ENCODE measurements at places on chromosomes 16 and 17. TPM values are rescaled to one million over a fixed set of nuclear protein-coding genes. Genes with fewer than 3 reads are reported as not detected.

- DNase-seq = no peak
Measured at GRCh38 chr16:11674001-11674817, 6.0 kb downstream of the SNN start.

- peak; percentile 67 for DNase-seq
Measured at GRCh38 chr16:58515871-58516767, 802 bp downstream of the SETD6 start.

GRCh38 chr16:68408967-68409366 is 39.3 kb downstream of the SMPD3 start:
- no peak for DNase-seq

DNA sequence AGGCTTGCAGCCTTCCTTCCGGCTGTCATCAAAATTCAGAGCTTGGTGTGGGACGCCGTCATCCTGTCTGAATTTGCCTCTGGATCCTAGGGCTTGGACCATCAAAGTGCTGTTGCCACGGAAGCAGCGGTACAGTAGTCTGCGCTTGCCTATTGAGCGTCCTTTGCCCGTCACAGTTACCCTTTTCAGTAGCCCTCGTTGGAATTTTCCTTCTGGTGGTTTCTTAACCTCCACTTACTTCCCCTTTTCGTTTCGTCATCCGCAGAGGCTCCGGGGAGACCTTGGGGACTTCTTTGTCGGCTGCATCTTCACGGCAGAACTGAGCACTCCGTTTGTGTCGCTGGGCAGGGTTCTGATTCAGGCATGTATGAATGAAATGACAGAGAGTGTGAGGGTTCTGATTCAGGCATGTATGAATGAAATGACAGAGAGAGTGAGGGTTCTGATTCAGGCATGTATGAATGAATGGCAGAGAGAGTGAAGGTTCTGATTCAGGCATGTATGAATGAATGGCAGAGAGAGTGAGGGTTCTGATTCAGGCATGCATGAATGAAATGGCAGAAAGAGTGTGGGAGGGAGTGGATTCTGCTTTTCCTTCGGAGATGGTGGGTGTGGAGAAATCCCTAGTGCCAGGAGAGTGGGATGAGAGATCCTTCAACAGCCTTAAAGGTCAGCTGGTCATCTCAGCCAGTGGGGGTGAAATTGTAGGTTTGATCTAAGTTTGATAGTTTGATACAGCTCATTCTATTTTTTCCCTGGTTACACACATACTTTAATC is 8.0 kb downstream of the TLCD3A start:
- no peak for DNase-seq

LRRC36 gene
- total RNA-seq = 0.34 TPM

CCL17 gene
- not detected for total RNA-seq

PDP2 gene
- 16.7 TPM for total RNA-seq

DNA sequence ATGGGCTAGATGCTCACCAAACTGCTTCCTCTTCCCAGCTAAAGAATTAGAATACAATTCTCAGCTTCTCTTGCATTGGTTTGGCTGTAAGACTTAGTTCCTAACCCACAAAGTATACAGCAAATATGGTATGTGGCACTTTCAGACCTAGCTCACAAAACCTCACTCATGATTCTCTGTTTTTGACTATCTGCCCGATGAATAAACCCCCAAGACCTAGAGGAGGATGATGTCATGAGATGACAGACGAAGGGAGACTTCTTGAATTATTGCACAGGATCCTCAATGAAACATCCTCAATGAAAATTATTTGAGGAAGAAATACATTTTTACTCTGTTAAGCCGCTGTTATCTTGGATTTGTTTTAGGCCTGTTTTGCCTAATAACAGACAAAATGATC is 14.3 kb downstream of the CNOT1 start:
- DNase-seq = no peak

DNA sequence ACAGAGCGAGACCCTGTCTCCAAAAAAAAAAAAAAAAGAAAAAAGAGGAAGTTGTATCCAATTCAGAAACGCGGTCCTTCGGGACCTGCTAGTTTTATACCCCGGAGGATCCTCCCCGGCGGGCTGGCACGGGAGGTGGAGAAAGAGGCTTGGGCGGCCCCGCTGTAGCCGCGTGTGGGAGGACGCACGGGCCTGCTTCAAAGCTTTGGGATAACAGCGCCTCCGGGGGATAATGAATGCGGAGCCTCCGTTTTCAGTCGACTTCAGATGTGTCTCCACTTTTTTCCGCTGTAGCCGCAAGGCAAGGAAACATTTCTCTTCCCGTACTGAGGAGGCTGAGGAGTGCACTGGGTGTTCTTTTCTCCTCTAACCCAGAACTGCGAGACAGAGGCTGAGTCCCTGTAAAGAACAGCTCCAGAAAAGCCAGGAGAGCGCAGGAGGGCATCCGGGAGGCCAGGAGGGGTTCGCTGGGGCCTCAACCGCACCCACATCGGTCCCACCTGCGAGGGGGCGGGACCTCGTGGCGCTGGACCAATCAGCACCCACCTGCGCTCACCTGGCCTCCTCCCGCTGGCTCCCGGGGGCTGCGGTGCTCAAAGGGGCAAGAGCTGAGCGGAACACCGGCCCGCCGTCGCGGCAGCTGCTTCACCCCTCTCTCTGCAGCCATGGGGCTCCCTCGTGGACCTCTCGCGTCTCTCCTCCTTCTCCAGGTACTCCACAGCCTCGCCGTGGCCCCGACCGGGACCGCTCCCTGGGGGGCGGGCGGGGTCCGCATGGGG is at the start of gene CDH3:
TSS of gene CDH3 (plus strand) at position 596 of the 779 bp plus-strand sequence. CDS start at position 666, 70 bp downstream.
- peak; percentile 59 for DNase-seq

ZFP1 gene
- total RNA-seq = 3.1 TPM

KRT33A gene
- not detected for total RNA-seq

DNA sequence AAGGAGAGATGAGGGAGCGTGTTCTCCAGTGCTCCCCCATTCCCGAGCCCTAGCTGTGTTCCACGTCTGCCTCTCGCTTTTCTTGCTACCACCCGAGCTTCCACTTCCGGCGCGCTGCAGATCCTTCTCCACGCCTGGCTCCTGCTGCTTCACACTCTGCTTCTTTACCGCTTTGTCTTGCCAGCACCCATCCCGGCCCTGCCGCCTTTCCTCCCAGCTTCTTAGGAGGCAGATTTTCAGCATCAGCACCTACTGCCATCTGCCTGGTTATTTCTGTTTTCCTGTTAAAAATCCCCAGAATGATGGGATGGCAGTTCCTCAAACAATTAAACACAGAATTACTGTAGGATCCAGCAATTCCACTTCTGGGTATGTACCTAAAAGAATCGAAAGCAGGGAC is 64.7 kb downstream of the ELAC2 start:
- DNase-seq = no peak

DNA sequence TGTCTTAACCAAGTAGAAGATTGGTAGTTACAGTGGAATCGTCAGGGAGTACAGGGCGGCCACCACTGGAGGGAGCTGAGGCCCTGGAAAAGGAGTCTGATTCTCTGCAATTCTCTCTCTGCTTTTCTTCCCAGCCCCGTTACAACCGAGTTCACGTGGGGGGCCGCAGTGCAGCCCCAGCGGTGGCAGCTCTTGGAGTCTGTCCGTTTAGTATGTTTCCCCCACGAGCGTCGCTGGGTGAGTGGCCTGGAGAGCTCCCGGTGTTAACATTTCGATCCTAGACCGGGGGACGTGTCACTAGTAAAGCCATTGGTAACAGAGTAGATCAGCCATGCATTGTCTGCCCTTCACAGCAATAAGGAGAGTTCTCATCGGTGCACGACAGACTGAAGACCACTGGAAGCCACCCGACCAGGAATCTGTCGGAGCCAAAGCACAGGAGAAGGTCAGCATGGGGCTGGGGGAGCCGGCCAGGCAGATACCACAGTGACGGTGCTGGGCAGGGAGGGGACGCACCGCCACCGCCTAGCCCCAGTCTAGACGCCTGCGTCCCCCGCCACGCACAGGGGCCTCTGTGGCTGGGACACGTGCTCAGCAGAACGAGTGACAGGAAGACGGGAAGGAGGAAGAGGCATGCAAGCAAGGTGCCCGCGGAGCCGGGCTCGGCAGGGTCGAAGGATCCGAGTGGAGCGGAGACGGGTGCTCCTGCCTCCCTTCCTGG is 15.7 kb downstream of the SLC16A3 start:
- DNase-seq = no peak

GRCh38 chr16:2710711-2711231 is 9.3 kb downstream of the PRSS27 start:
- no peak for DNase-seq

DNA sequence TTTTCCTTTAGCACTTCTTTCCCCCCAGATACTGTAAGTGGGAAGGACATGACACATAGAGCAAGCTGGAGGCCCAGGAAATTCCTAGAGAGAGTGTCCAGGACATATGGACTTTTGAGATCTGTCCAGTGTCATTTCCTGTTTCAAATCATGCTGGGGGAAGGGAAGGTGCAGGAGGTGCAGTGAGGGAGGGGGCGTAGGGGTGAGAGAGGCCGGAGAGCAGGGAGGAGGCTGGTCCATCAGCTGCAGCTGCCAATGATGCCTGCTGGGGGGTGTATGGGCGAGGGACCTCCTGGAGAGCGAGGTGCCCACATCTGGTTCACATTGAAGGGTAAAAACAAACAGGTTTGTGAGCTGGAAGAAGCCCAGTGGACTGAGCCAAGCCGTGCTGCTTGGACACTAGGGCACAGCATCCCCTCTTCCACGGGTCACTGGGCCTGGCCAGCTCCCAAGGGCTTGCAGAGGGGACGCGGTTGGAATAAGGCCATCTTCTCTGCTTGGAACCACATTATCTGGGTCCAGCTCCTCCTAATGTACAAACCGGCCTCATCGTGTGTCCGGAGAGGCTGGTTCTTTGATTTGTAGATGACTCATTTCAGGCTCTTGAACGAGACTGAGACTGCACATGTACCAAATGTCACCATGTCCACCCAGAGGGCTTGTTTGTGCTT is 70.4 kb upstream of the SMURF2 start:
- DNase-seq = no peak

ANKRD40CL gene
- 75.8 TPM for total RNA-seq

DNA sequence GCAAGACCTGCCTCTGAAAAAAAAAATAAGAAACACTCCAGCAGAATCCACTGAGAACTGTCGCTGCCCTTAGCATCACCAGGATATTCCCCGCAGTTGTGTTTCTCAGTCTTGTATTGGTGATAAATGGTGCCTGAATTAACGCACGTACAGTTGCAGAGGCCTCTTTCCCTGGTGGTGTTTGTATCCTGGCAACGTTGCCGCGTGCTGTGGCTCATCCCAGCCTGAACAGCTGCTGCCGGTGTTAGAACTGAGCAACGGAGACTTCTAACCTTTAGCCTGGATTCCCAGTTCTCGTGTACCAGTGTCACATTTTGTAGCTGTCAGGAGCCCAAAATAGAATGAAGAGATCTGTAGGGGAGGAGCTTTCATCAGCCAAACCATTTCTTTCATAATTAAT is 4.8 kb downstream of the MLYCD start:
- no peak for DNase-seq

DNA sequence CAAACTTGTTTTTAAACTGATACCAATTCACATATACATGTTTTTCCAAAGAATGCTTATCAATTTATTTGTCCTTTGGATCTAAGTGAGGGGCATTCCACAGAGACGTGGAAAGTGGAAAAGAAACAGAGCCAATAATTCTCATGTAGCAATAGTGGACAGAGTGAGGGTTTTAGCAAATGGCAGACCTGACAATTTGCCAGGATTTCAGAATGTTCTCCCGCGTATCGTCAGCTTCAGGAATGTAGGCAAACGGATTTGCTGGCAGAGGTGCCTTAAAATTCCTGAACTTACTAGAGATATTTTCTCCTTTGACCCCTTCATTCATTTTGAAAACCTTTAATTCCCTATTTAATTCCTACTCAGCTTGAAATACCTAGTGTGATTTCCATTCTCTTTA is 193.4 kb upstream of the CPHXL start:
- DNase-seq = no peak

ATP2A1 gene
- 0.47 TPM for total RNA-seq

DNA sequence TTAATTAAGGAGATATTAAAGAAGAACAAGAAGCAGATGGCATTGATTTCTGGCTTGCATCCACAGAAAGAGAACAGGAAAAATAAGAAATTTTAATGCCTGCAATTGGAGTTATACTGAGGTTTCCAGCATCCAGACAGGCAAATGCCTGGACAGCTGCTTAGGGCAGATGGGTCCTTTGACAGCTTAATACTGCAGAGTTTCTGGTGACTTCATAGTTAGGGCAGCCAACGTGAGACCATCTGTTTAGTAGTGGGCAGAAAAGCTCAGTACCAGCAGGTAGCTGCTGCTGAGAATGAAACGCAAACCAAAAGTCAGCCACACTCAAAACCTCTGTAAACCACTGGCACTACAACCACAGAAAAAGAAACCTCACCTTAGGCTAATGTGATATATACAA is 109.8 kb downstream of the CDK5R1 start:
- DNase-seq = no peak

DNA sequence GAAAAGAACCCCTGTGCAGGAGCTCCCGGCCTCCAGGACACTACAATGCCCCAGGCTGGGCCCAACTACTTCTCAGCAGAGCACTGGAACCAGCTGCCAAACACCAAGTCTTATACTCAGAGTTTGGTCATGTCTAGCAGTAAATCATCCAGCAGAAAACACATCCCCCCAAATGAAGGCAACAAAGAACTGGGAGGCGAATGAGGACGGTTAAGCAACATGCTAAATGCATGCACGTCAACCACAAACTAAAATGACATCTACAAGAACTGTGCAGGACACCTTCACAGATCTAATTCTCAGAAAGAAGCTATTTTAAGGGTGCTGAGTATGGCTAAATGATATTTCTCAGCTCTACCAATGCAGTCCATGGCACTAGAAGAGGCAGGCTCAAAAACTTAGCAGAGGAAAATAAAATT is 7.6 kb upstream of the IRX5 start:
- DNase-seq = no peak

CRYM gene
- total RNA-seq = 15.7 TPM

LCMT1 gene
- total RNA-seq = 55.8 TPM

DNAAF8 gene
- 0.67 TPM for total RNA-seq
